Peyer's patch (tissue), 4 donors: ENCODE measurements at places on chromosomes 3 and 15.

DNA sequence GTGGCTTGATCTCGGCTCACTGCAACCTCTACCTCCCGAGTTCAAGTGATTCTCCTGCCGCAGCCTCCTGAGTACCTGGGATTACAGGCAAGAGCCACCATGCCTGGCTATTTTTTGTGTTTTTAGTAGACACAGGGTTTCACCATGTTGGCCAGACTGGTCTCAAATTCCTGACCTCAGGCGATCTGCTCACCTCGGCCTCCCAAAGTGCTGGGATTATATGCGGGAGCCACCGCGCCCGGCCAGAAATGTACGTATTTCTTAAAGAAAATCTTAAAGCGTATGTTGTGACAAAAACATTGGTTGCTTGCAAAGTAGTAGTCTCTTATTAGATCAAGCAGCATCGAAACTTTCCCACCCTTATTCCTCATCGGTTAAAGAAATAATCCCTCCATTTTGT, 748.9 kb upstream of the NR2F2 start:
- no peak for DNase-seq

DNA sequence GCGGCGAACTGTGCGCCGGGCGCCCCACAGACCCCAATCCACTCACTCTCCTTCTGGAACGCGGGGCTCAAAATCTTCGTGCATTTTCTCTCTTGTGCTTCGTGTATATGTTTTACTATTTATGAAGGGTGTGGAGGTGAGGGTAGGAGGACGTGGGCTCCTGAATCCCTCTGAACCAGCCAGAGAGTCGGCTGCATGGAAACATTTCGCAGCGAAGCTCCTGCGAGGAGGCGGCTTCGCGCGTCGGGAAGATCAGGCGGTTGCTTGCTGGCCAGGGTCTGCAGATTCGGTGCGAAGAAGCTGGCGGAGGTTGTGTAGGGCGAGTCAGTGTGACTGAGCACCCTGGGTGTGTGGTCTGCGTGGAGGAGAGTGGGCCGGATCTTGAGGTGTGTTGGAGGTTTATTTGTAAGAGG, 1.1 kb downstream of the CNTN4 start:
- peak; percentile 54 for DNase-seq

GRCh38 chr3:39180183-39180545, 12.2 kb downstream of the XIRP1 start:
- DNase-seq: no peak

DNA sequence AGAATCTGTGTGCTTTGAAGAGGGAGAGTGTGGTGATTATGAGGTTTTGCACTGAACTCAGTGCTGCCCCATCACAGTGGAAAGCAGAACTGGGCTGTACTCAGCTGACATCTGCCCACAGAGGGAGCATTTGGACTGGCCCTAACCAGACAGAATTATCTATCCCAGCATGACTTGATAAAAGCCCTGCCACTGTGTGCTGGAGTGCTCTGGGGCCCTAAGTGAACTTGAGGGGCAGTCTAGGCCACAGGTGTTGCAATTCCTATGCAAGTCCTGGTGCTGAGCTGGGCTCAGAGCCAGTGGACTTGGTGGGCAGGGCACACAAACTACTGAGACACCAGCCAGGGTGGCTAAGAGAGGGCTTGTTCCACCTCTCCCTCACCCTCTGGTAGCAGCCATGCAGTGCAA, 269.2 kb upstream of the CTNNB1 start:
- no peak for DNase-seq

GRCh38 chr3:16211176-16211904, 36.9 kb downstream of the GALNT15 start:
- DNase-seq: no peak

- no peak for DNase-seq
Measured at GRCh38 chr3:53661480-53661879, 167.1 kb downstream of the CACNA1D start.
